ENCODE measurements at places on chromosomes 2 and 18. TPM values are rescaled to one million over a fixed set of nuclear protein-coding genes. Genes with fewer than 3 reads are reported as not detected.

PLCL1 gene
- 1.4 TPM for polyA plus RNA-seq

- DNase-seq = no peak
These were observed 91.8 kb downstream of the HRH4 start for GRCh38 chr18:24552218-24552617.

DNA sequence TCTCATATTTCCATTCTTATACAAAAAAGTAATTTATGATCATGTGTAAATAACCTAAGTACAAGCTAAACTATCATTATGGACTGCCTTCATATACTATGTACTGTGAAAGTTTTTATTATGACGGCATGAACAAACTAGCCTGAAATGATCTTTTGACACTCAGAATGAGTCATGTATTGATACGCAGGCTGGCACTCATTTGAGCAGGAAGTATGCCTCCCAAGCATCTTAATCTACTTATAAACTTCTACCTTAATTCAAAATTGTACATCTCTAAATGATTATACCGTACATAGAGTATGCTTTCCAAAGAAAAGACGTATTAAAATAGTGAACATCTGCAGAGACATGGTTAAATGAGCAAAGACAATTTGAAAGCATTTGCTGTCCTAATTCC, 207.1 kb upstream of the SPOPL start:
- no peak for DNase-seq

GRCh38 chr2:41495050-41495449, 552.8 kb upstream of the PKDCC start:
- no peak for DNase-seq

CELF4 gene
- not detected for polyA plus RNA-seq

POTEJ gene
- not detected for polyA plus RNA-seq

NPC1 gene
- 7.5 TPM for polyA plus RNA-seq
